SW480 (cell line): ENCODE measurements at places on chromosomes 2 and 18.

DNA sequence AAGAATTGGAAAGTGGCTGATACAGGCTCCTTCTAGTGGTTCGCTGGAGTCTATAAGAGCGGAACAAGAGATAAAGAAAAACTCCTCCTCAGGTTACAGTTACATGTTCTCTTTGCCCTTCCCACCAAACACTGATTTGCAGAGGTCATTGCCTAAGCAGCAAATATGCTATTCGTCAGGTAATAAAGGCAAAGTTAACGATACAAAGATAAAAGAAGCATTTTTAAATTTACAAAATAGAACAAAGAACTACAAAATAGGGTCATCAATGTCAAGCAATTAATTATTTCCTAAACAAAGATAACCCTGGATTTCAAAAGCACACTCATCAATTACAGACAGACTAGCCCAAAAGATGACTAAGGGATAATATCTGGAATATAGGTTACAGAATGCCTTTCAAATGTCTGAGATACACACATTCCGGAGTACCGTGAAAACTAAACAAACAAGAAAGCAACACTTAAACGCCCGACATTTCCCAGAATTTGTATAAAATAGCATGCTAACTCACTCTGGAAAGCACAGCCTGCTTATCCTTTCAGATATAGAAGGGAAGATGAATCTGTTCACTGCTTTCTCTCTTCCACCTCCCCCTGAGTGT is 186.4 kb downstream of the MREG start:
- no peak for DNase-seq

DNA sequence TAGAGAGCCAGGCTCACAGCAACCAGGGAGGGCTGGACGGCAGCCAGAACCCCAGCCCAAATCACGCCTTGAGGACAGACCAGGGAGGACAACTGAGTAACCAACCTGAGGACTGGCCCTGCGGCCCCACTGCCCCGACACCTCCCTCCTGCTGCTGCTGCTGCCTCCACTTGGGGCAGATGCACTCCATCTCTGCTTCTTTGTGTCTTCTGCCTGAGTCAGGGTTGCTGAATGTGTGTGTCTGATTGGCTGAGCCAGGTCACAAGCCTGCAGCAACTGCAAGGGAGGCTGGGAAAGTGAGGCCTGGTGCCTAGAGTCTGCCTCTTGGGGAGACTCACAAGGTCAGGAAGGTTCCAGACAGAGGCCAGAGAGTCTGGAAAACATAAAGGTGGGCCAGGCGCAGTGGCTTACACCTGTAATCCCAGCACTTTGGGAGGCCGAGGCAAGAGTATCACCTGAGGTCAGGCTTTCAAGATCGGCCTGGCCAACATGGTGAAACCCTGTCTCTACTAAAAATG is 83.4 kb downstream of the ZFP36L2 start:
- no peak for DNase-seq

DNA sequence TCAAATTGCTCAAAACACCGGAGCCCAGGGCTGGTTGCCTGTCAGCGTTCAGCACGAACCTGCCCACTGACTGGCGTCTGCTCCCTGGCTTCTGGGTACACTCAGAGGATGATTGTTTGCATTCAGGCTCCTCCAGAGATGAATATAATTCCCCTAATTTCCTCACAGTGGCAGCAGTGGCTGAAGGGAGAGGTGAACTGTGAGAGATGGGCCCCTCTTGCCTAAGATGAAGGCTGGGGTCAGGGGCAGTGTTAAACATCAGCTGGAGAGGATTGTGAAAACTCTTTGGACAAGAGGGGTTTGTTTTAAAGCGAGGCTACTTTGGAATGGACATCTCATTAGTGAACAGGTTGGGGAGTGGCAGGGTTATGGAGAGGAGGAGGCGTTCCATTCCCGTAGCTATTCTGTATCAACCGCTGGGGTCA is 31.0 kb downstream of the TCF7L1 start:
- DNase-seq: no peak

DNA sequence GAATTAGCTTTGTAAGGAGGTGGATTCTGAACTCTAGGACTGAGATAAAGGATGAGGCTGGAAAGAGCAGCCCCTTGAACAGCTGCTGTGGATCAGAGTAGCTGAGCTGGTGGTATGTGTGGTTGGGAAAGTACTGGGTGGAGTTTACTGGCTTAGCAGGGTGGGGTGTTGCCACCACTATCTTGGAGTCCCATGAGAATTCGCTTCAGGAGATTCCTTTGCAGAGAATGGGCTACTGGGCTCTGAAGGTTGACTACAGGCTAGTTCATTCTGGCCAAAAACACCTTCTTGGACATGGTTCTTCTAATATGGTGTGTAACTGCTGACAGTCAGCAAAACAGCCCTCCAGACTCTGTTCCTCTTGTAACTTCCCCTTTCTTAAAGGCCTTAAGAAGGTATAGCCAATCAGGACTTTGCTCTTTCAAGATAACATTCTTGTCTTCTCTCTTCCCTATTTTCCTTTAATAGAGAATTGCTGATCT is 52.7 kb downstream of the TET3 start:
- no peak for DNase-seq

DNA sequence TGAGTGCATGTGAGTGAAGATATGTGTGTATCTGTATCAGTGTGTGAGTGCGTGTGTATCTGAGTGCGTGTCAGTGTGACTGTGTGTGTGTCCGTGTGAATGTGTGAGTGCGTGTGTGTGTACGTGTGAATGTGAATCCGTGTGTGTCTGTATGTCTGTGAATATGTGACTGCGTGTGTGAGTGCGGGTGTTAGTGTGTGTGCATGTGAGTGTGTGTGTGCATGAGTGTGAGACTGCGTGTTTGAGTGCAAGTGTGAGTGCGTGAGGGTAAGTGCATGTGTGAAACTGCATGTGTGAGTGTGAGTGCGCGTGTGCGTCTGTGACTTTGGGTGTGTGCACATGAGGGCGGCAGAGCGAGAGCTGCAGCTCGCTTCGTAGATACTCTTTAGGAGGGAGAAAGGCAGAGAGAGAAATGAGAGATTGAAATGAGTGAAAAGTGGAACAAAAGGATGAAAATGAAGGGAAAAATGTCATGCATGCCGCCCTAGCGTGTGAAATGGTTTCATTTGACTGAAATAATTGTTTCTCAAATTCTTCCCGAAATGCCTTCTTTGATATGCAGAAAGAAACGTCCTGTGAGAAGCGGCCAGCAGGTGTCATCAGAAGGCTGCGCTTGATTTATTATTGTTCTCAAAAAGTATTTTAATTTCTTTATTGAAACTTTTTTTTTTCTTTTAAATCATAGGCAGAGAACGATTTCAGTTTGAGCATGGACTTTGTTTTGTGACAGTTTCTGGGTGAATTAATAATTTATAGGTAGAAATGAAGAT is 25.6 kb downstream of the ZNF407 start:
- no peak for DNase-seq

DNA sequence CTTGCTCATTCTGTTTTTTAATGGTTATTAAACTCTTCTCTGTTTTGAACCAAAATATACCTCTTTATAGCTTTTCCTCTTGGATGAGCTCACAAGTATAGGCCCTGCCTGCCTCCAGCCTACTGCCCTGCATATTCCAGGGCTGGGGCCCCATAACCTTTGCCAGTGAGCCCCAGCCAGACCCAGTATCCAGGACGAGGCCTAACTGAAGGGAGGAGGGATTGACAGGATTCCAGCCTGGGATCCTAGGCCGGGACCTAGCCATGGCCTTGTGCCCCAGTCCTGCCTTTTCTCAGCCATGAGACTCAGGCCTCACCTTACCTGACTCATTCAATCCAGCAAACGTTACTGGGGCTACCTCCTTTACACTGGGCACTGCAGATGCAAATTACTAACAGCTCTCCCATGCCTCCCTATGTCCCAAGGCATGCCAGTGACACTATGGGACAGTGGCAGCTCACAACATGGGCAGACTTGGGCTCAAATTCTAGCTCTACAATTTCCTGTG is 159.2 kb downstream of the DDX1 start:
- no peak for DNase-seq

DNA sequence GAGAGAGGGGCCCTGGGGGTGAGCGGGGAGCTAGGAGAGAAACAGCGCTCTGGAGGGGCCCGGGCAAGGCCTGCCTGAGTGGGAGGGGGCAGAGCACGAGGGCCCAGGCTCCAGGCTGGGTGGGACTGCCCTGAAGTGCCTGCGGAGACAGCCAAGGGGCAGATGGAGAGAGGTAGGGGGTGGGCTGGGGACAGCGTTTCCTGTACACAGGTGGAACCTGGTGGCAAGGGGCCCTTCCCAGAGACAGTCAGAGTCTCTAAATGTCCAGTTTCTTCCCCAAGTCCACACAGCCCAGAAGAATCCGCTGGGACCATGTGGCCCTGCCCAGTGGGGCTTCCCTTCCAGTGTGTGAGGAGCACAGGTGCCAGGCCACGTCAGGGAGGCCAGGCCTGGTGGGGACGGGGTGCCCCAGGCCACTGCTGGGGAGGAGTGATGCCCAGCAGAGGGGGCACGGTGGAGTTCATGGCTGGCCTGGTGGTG is 1.7 kb upstream of the GPR35 start:
- DNase-seq: no peak

GRCh38 chr2:236858661-236859060 is 227.0 kb upstream of the COPS8 start:
- no peak for DNase-seq

- DNase-seq: no peak
These were observed 37.8 kb upstream of the SLC1A4 start for GRCh38 chr2:64951306-64951953.

- no peak for DNase-seq
These were observed 29.4 kb upstream of the LPIN2 start for GRCh38 chr18:3042379-3042778.

DNA sequence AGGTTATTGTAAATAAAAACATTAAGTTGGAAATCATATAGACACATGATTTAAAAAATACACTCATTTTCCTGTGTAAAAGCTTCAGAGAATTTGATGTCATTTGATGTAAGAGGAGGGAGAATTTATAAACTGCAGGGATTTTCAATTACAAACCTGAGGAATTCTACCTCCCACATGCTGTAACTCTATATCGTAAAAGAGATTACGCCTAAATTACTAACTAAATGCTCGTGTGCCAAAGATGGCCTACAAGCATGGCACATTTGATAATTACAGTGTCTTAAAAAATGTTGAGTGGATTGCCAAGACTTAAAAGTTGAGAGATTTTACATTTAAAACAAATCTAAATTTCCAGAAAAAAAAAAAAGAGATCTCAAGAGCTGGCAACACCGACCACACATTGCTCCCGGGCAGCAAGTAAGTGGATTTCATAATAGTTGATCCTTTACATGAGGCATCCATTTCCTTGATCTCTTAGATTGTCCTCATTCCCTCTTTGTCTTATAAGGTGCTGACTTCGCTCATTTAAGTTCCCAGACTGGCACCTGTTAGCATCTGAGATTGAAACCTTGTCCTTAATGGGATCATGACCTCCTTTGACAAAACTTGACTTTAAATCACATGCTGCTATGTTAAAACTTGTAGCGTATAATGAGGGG is 840.3 kb upstream of the ZEB2 start:
- no peak for DNase-seq

DNA sequence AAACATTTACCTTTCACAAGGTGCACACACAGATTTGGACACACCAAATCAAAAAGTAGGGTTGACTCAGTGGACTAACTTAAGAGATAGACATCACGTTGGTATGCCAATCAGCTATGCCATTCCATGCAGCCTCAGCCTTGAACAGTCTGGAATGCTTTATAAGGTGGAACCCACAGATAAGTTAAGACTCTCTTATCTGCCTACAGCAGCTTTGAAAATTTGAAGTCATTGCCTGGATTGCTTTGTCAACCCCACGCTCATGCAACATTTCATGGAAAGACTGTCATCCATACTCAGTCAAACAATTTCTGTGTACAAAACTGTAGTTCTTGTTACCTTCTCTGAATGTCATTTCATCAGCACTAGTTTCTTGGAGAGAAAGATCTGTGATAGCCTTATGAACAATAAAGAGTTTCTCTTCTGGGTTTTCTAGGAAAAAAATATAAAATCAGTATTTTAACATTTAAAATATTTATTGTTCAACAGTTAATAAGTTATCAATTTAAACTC is 1.2 kb downstream of the ERMN start:
- DNase-seq: no peak

DNA sequence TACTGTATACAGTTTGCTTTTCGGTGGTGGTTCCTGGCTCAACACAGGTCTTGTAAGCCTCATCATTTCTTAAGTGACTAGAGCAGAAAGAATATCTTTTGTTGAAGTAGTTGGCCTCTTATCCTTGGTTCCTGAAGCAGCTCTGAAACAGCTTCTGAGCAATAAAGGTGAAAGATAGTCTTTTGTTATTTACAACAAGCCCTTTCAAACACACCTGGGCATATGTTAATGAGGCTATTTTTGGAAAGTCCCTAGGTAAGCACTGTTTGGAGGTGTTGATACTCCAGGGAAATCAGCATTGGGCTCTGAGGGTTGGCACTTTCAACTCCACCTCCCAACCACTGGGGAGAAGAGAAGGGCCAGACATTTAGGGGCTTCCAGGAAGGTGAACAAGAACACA is 211.0 kb downstream of the MCFD2 start:
- no peak for DNase-seq

- DNase-seq: no peak
These were observed 112.8 kb downstream of the ADCYAP1 start for GRCh38 chr18:1017227-1018058.

- peak; percentile 31 for DNase-seq
These were observed 203.0 kb downstream of the SOCS6 start for GRCh38 chr18:70491734-70492348.

DNA sequence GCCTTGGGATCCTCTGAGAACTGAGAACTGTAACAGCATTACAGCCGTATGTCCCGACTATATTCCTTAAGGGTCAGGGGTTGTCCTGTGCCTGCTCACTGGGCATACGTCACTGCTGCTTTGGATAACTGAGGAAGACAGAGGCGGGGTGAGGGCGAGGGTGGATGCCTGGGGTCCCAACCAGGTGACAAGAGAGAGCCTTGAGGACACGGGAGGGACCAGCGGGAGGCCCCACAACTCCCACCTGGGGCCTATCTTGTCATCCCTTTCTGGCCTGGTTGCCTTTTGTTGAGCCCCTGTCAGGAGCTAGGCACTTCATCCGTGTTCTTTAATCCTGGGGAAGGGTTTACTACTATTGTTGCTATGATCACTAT is 28.8 kb downstream of the INPP5D start:
- no peak for DNase-seq

DNA sequence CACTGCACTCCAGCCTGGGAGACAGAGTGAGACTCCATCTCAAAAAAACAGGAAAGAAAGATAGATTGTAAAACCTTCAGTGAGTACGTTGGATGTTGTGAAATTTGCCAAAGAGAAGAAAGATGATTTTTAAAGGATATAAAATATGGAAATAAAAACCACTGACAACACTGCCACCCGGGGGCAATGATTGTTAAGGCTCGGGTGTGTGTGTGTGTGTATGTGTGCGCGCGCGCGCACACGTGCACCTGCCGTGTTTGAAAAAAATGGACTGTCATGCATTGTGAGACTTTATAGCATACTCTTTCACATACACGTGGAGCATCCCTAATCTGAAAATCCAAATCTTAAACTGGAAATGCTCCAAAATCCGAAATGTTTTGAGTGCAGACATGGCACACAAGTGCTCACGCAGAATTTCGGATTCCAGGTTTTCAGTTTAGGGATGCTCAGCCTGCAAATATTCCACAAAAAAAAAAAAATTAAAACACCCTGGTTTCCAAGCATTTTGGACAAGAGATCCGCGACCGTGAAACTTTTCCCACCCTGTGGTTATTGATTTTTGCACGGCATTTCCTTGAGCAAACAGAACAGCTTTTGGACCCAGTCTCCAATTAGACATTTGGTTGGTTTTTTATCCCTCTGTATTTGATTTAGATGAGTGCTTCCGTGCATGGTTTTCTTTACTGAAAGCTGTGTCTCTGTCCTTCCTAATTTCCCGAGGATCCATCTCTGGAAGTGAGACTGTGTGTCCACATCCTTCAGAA is 269.2 kb downstream of the AGAP1 start:
- no peak for DNase-seq

GRCh38 chr2:222595581-222595980 is 60.3 kb downstream of the FARSB start:
- DNase-seq: no peak
